Spinal cord (tissue), 10 donors: ENCODE measurements at places on chromosomes 4 and X.

- no peak for DNase-seq
Measured at GRCh38 chr4:44861756-44862155, 135.4 kb upstream of the GNPDA2 start.

- DNase-seq = no peak
Measured at GRCh38 chrX:49192722-49193328, 6.7 kb upstream of the PRICKLE3 start.

DNA sequence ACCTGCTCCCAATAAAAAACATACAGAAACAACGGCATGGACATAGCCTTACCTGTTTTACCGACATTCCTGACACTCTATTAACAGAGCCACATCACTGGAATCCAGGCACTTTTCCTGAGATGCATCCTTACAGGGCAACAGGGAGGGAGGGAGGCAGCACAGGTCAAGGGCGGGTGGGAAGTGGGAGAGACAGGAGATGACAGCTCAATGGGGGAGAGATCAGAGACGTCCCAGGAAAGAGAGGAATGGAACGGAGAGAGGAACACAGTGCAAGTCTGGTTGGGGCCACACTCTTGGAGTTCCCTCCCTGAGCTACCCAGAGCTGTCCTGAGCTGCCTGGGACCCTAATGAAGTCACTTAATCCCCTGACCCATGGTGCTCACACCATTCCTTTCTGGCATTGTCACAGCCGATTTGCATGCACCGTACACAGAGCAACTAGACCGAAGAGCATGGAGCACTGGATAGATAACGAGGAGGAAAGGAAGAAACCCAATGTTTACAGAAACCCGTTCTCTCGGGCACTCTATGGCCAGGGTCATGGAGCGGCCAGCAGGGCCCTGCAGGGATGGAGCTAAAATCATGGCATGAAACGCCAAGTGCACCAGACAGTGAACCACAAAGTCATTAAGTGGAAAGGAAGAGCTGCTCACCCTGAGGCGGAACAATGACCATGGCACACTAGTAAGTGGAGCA lies 93.1 kb downstream of the NSUN7 start:
- no peak for DNase-seq

- DNase-seq = no peak
Measured at GRCh38 chr4:148448141-148448540, 5.9 kb upstream of the NR3C2 start.

- DNase-seq = no peak
Measured at GRCh38 chr4:99264927-99265326, 25.9 kb downstream of the ADH1A start.

DNA sequence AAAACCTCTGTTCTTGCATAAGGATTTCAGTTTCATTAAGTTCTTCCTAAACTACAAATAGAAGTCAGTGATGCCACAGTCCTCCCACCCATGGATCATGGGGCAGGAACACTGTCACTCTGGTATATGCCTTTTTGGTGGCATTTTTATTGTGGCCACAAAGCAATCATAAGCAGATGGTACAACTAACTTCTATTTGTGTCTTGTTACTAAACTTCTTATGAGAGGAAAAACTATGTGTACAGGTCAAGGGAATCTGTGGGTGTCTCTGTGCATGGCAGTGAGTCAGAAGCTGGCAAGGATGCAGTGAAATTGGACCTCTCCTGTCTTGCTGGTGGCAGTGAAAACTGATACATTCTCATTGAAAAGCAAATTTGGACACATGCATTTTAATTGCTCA lies 245.0 kb upstream of the GPC4 start:
- DNase-seq = no peak

GRCh38 chrX:53135581-53135980 lies 41.6 kb downstream of the KANTR start:
- DNase-seq = no peak

- DNase-seq = no peak
Measured at GRCh38 chrX:97398030-97398551, 514.4 kb downstream of the RPA4 start.

GRCh38 chr4:166655231-166655630 lies 579.1 kb downstream of the SPOCK3 start:
- no peak for DNase-seq

DNA sequence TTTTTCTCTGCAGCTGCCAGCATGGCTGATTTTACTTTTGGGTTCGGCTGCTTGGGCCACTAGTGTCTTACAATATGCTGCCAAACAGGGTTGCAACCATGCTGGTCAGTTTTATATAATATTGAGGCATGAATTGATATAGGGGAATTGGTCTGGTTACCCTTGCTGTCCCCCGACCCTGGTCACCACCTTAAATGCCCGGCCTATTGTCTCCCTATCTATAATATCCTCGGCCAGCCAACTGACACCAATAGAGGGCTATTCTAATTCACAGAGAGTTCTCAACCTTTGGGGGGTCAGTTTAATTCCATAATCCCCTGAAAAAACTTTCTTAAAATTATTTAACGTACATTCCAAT lies 28.7 kb downstream of the SULT1E1 start:
- DNase-seq = no peak

- DNase-seq = no peak
Measured at GRCh38 chr4:84291969-84292368, 207.1 kb downstream of the NKX6-1 start.

- DNase-seq = no peak
Measured at GRCh38 chr4:122873821-122874593, 47.4 kb downstream of the FGF2 start.

DNA sequence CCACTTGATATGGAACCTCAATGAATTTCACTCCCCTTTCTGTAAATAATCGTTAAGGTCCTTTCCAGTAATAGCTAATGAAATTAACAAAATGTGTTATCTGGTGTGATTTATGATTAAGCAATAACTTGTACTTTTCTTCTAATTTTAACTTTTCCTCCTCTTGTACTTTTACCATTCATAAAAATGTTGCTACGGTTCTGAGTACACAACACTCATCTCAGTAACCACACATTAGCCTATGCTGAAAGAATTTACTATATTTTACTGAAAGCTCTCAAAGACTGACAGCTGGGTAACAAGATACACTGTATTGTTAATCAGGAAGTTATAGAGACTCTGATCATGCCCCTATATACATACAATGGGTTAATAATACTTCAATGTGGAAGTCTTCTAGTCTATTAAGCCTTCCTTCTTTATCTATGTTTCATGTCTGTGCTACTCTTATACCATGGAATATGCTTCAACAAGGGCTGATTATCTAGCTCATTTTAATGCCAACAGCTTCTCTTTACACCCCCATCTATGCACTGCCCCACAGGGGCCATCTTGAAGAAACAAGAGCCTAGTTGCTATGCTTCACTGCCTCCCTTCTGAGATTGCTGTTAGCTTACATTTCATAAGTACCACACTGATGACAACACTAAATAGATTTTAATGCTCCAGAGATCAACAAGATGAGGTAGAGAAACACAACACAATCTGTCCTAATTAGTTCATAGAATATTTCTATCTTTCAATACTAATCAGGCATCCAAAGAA lies 39.1 kb downstream of the LAMP2 start:
- DNase-seq = no peak

GRCh38 chr4:6962211-6963041 lies 52.8 kb downstream of the TBC1D14 start:
- DNase-seq = no peak

GRCh38 chr4:2406406-2406805 lies 12.0 kb downstream of the ZFYVE28 start:
- DNase-seq = no peak
